Suprapubic skin (tissue), 4 donors: ENCODE measurements at places on chromosomes 11 and 22.

- H3K27ac ChIP-seq = no peak overlapping the region
- H3K27me3 ChIP-seq = peaks cover 3% of the 10 kb centered on the region
- H3K4me1 ChIP-seq = peaks cover 21% of the 10 kb centered on the region
- peaks cover 26% of the 10 kb centered on the region for H3K36me3 ChIP-seq
- H3K4me3 ChIP-seq = no peak overlapping the region
These were observed 42.3 kb downstream of the TRMU start for GRCh38 chr22:46377525-46378425.

DNA sequence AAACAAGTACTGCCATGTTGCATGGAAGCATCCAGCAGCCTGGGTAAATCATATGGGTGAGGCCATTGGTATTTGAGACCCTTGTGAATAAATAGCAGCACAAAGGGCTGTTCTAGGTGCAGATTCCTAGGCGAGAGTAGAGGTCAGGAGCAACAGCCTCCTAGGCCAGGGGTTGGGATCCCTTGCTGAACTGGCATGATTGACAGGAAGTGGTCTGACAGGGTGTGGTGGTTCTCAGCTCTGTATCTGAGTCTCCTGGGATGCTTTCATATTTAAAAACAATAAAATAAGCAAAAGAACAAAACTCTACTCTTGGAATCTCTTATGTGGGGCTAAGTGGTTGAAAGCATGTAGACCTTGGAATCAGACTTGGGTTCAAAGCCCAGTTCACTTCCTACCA lies 35.8 kb downstream of the INSC start:
- no peak overlapping the region for H3K4me3 ChIP-seq
- no peaks in the 10 kb centered on the region for H3K36me3 ChIP-seq
- H3K4me1 ChIP-seq = no peaks in the 10 kb centered on the region
- no peak overlapping the region for H3K27ac ChIP-seq

- peak overlapping the region; percentile 43 for H3K4me3 ChIP-seq
- no peaks in the 10 kb centered on the region for H3K36me3 ChIP-seq
- H3K27me3 ChIP-seq = no peaks in the 10 kb centered on the region
- peak overlapping the region; percentile 89 for H3K27ac ChIP-seq
- peaks cover 58% of the 10 kb centered on the region for H3K4me1 ChIP-seq
- DNase-seq = no peak
These were observed 26.0 kb downstream of the SCGB1A1 start for GRCh38 chr11:62444835-62445234.

DNA sequence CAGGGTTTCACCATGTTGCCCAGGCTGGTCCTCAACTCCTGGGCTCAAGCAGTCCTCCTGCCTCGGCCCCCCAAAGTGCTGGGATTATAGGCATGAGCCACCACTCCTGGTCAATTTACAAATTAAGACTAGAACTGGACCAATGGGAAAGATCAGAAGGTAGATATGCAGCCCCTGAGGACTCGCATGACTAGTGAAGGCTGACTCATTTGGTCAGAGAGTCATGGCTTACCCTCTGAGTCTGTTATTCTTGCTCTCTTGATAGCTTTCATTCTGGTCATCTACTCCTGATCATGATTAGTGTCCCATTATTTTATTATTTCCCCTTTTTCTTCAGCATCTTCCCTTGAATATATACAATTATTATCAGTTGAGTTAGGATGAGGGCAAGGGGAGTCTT lies 2.7 kb upstream of the LDHAL6A start:
- H3K4me3 ChIP-seq = no peak overlapping the region
- no peaks in the 10 kb centered on the region for H3K4me1 ChIP-seq
- no peak for DNase-seq
- H3K27me3 ChIP-seq = peaks cover 3% of the 10 kb centered on the region
- no peaks in the 10 kb centered on the region for H3K36me3 ChIP-seq

DNA sequence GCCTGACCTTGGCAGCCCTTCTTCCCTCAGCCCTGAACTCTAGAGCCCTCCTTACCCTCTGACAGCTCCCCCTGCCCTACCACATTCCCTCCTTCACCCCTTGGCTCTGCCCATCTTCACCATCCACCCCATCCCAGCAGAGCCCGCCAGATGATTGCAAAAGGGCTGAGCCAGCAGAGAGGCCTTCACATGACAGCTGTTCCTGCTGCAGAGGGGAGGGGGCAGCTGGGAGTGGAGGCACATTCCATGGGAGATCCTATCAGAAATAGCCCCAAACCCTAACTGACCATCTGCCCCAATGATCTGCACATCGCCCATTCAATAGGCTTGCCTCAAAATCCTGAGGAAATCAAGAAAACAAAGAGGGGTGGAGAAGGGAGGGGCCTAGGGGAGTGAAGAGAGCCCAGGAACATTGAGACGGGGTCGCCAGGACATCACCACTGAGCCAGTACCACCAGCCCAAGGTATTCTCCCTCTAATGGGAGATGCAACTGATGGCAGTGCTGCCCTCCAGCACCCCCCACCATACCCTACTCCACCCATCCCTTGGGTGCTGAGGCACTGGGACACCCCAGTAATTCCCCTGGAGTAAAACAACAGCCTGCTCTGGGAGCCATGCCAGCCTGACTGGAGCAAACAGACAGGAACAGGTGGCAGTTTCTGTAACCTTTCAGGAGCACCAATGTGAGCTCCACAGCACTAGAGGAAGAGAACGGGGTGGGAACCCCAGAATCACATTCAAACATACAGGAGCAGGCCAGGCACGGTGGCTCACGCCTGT lies 8.0 kb upstream of the AHNAK start:
- no peaks in the 10 kb centered on the region for H3K27me3 ChIP-seq
- peaks cover 15% of the 10 kb centered on the region for H3K36me3 ChIP-seq
- H3K27ac ChIP-seq = peak overlapping the region; percentile 98

DNA sequence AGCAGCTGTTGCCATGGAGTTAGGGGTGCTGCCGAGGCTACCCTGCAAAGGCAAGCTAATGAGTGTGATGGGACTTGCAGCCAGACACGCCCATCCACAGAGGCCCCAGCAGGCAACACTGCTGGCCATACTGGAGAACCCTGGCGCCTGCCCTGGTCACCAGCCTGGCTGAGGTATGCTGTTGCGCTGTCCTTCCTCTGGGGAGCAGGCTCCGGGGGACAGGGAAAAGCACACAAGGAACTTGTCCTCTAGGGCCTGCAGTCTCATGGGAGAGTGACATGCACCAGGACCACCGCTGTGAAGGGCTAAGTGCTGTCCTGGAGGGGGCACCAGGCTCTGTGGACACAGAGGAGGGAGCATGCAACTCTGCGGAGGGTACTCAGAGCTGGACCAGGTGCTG lies 35.8 kb downstream of the TOM1 start:
- no peak for DNase-seq
- peaks cover 98% of the 10 kb centered on the region for H3K36me3 ChIP-seq
- peaks cover 3% of the 10 kb centered on the region for H3K4me1 ChIP-seq
- H3K27ac ChIP-seq = no peak overlapping the region

DNA sequence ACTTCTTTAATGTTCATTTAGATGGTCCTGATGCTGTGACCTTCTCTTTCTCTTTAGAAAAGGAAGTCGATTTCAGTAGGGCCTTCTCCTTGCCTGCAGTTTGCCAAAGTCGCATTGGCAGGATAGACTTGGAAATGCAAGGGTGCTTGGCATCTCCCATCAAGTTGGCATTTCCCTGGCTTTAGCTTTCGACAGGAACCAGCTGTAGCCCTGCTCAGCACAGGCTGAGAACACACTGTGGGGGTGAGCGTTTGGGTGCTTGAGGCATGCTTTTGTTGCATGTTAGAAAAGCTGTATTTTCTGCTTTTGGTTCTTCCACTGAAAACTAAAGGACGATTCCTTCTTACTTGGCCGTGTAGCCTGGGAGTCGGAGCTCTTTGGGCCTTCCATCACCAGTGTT lies 37.7 kb downstream of the LDLRAD3 start:
- H3K4me3 ChIP-seq = no peak overlapping the region
- H3K36me3 ChIP-seq = no peaks in the 10 kb centered on the region
- H3K4me1 ChIP-seq = peaks cover 14% of the 10 kb centered on the region
- DNase-seq = no peak

DNA sequence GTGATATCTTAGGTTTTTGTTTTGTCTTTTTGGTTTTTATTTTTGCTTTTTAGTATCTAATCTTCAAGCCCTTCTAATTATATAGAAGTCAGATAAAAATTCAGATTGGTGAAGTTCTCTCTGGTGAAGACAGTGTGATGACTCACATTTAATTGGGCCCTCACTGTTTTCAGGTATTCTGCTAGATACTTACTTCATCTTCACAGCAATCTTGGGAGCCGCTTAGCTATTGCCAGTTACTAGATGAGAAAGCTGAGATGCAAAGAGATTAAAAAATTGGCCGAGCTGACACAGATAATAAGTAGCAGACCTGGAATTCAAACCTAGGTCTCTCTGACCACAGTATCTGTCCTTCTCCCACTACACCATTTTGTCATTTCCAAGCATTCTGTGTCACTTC lies 75.0 kb downstream of the PPP2R1B start:
- H3K4me1 ChIP-seq = peaks cover 9% of the 10 kb centered on the region
- H3K36me3 ChIP-seq = peaks cover 15% of the 10 kb centered on the region
- H3K27me3 ChIP-seq = no peaks in the 10 kb centered on the region
- no peak overlapping the region for H3K4me3 ChIP-seq
- H3K27ac ChIP-seq = no peak overlapping the region

- no peak for DNase-seq
- peaks cover 20% of the 10 kb centered on the region for H3K4me1 ChIP-seq
- H3K27me3 ChIP-seq = no peaks in the 10 kb centered on the region
These were observed 20.6 kb downstream of the PARVA start for GRCh38 chr11:12397931-12398334.

DNA sequence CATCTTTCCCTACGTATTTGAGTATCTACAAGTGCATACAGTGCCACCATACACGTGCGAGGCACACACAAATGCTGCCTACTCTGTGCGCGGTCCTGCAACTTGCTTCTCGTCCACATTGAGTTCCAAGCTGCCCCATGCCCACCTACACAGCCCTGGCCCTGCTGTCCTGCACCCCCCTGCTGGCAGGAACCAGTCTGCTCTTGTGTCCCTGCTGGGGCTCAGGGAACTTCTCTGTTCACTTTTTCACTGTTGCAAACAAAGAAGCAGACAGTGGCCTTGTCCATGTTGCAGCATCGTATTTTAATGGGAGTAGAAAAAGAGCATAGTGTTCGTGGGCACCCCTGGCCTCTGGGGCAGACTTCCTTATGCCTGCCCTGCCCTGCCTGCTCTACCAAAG lies 14.0 kb downstream of the CPT1A start:
- H3K27me3 ChIP-seq = no peaks in the 10 kb centered on the region
- H3K36me3 ChIP-seq = no peaks in the 10 kb centered on the region
- peaks cover 31% of the 10 kb centered on the region for H3K4me1 ChIP-seq
- DNase-seq = peak; percentile 53

GRCh38 chr11:71223671-71224660 lies 28.4 kb downstream of the SHANK2 start:
- H3K27ac ChIP-seq = no peak overlapping the region
- H3K36me3 ChIP-seq = no peaks in the 10 kb centered on the region
- H3K4me1 ChIP-seq = no peaks in the 10 kb centered on the region
- H3K4me3 ChIP-seq = no peak overlapping the region
- no peak for DNase-seq

DNA sequence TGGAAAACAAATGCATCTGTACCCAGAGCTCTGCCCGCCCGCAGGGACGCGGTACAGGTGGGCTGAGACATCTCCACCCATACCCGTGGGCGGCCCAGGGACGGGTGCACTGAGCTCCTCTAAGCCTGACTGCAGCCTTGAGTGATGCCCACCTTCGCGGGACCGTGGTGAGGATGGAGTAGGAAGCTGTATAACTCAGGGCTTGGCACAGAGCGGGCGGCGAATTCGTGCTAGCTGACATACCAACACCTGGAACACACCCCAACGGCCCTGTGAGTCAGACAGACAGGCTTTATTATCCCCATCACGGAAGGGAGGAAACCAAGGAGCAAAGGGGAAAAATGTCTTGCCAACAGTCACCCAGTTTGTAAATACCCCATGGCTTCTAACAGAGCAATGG lies 61.9 kb downstream of the SMCO4 start:
- DNase-seq = no peak
- peaks cover 6% of the 10 kb centered on the region for H3K36me3 ChIP-seq
- H3K27ac ChIP-seq = peak overlapping the region; percentile 15
- H3K27me3 ChIP-seq = no peaks in the 10 kb centered on the region
- H3K4me3 ChIP-seq = no peak overlapping the region

DNA sequence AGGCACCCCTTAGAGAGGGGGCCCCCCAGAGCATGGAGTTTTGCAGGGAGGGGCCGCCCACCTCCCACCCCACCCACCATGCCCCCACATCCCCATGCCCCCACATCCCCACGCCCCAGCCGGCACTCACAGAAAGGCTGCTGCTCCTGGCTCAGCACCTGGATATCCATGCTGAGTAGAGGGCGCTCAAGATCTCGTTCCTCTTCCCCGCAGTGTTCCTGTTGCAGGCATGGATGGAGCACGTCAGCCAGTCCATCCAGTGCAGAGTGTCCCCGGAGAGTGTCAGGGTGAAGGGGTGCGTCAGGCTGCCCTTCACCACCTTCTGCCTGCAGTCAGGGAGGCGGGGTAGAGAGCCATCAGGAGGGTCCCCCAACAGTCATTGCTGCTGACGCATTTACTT lies 156.2 kb downstream of the CRYBB2 start:
- H3K27me3 ChIP-seq = no peaks in the 10 kb centered on the region
- H3K27ac ChIP-seq = no peak overlapping the region
- DNase-seq = no peak
- no peak overlapping the region for H3K4me3 ChIP-seq

DNA sequence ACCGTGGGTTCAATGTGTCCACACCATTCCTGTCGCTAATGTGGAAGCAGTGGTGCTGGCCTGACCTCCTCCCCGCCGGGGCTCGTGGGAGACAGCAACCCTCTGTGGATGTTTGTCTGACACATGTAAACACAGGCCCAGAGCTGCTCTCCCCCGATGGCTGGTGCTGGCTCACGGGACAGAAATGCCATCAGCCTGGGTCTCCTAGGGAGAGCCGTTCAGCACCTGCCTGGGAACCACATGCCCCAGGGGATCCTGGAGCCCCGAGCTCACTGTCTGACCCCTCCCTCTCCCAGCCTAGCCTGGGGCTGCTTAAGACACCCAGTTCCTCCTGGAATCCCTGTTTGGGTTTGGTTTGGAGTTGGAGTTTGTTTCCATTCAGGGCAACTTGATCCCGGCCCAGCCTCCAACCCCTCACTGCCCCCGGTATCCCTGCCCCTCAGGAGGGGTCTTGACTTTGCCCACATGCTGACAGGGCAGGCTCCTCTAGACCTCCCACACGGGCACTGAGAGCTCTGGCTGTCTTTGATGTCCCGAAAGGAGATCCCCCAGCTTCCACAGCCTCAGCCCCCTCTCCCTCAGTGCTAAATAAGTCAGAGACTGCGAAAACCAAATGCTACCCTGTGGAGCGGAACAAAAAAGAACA lies 50.9 kb upstream of the WNT11 start:
- no peak overlapping the region for H3K27ac ChIP-seq
- H3K4me3 ChIP-seq = no peak overlapping the region
- H3K4me1 ChIP-seq = no peaks in the 10 kb centered on the region
- no peaks in the 10 kb centered on the region for H3K27me3 ChIP-seq
